ENCODE measurements at places on chromosomes 11 and 22. TPM values are rescaled to one million over a fixed set of nuclear protein-coding genes. Genes with fewer than 3 reads are reported as not detected.

- H3K27me3 ChIP-seq = no peaks in the 10 kb centered on the region
- no peaks in the 10 kb centered on the region for H3K4me1 ChIP-seq
- H3K36me3 ChIP-seq = no peaks in the 10 kb centered on the region
- H3K4me3 ChIP-seq = no peak overlapping the region
- DNase-seq = no peak
- H3K27ac ChIP-seq = no peak overlapping the region
These were observed 606.6 kb downstream of the TBC1D22A start for GRCh38 chr22:47369020-47369419.

GRCh38 chr11:57406337-57406904 is 16.0 kb upstream of the PRG2 start:
- DNase-seq = no peak
- H3K4me1 ChIP-seq = peaks cover 9% of the 10 kb centered on the region
- H3K36me3 ChIP-seq = no peaks in the 10 kb centered on the region
- H3K27ac ChIP-seq = peak overlapping the region; percentile 46

GRCh38 chr11:117121176-117121575 is 22.9 kb upstream of the PAFAH1B2 start:
- no peak overlapping the region for H3K4me3 ChIP-seq
- no peaks in the 10 kb centered on the region for H3K4me1 ChIP-seq
- H3K36me3 ChIP-seq = no peaks in the 10 kb centered on the region
- no peak for DNase-seq
- H3K27me3 ChIP-seq = no peaks in the 10 kb centered on the region

The NXPE4 gene
- total RNA-seq = not detected

The XBP1 gene
- total RNA-seq = 403 TPM

DNA sequence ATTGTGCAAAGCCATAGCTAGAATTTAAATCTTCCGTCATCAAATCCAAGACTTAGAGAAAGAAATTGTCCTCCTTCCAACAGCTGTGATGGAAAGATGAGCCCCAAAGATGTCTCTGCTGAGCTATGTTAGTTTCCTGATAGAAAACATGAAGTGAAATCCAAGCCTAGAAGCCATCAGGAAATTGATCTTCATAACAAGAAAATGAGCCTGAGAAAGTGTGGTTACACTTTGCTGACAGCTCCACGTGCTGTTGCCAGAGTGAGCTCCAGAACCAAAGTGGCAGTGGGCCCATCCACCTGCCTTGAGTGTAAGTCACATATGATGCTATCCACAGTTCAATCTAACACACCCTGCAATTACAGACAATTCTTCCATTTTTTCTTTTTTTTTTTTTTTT is 58.0 kb upstream of the UBASH3B start:
- no peaks in the 10 kb centered on the region for H3K4me1 ChIP-seq
- no peaks in the 10 kb centered on the region for H3K36me3 ChIP-seq
- no peak for DNase-seq
- no peak overlapping the region for H3K4me3 ChIP-seq

The SHISAL1 gene
- not detected for total RNA-seq

GRCh38 chr11:58497951-58498350 is 10.0 kb downstream of the OR5B21 start:
- no peaks in the 10 kb centered on the region for H3K36me3 ChIP-seq
- no peak overlapping the region for H3K4me3 ChIP-seq
- H3K27ac ChIP-seq = no peak overlapping the region

GRCh38 chr11:130223291-130223971 is 63.8 kb downstream of the ST14 start:
- no peak overlapping the region for H3K27ac ChIP-seq
- H3K27me3 ChIP-seq = no peaks in the 10 kb centered on the region
- H3K4me3 ChIP-seq = no peak overlapping the region
- no peak for DNase-seq
- H3K4me1 ChIP-seq = no peaks in the 10 kb centered on the region

The RBFOX2 gene
- total RNA-seq = 27.8 TPM

DNA sequence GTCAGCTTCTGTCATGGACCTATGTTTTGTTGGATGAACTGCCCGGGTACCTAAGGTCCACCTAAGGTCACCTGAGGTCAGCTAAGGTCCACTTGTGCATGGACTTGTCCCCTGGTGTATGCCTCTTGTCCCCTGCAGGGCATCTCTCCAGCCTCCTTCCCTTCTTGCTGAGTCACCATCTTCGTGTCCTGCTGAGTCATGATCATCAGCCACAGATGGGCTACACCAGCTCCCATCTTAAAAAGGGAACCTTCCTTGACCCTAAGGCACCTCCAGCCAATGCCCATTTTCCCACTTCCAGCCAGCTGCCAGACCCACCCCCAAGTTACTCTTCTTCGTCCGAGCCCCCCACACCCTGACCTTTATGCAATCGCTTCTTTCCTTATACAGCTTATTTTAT is 544.9 kb downstream of the TBC1D22A start:
- DNase-seq = no peak
- no peaks in the 10 kb centered on the region for H3K36me3 ChIP-seq
- no peaks in the 10 kb centered on the region for H3K27me3 ChIP-seq
- H3K4me1 ChIP-seq = no peaks in the 10 kb centered on the region

- DNase-seq = peak; percentile 38
- no peaks in the 10 kb centered on the region for H3K27me3 ChIP-seq
These were observed 2.2 kb downstream of the UBXN1 start for GRCh38 chr11:62676698-62677097.

DNA sequence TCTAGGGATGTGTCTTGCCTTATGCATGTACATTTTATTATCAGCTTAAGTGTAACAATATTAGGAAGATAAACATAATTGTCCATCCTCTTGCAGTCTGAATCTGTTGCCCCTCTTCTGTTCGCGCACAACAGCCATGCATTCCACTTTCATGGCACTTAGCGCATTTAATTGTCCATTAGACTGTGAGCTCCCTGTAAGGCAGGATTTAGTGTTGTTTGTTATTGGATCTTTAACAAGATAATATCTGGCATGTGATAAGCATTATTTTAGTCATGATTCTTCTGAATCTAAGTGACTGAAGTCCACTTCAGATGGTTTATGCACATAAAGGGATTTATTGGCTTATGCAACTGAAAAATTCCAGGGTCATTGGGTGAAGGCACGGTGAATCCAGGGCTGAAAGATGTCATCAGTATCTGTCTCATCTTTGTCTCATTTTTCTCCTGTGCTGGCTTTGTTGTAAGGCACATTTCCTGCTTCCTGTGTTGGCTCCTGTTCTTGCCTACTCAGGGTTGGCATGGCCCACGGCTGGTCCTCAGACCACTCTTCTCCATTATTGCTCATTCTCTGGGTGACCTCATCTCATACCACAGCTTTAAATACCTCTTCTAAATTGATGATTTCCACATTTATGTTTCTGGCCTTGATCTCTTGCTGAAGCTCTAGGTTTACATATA is 37.6 kb downstream of the ATXN10 start:
- no peak for DNase-seq
- H3K27me3 ChIP-seq = no peaks in the 10 kb centered on the region
- no peak overlapping the region for H3K27ac ChIP-seq
- no peak overlapping the region for H3K4me3 ChIP-seq
- peaks cover 38% of the 10 kb centered on the region for H3K4me1 ChIP-seq
- H3K36me3 ChIP-seq = peaks cover 5% of the 10 kb centered on the region

The TMEM86A gene
- total RNA-seq = 2.4 TPM

GRCh38 chr11:18540207-18541009 is 13.7 kb upstream of the TSG101 start:
- no peak for DNase-seq
- no peaks in the 10 kb centered on the region for H3K27me3 ChIP-seq
- no peaks in the 10 kb centered on the region for H3K4me1 ChIP-seq
- no peaks in the 10 kb centered on the region for H3K36me3 ChIP-seq
- no peak overlapping the region for H3K4me3 ChIP-seq
- no peak overlapping the region for H3K27ac ChIP-seq

The YPEL1 gene
- 42.1 TPM for total RNA-seq

The OR8G5 gene
- total RNA-seq = not detected

DNA sequence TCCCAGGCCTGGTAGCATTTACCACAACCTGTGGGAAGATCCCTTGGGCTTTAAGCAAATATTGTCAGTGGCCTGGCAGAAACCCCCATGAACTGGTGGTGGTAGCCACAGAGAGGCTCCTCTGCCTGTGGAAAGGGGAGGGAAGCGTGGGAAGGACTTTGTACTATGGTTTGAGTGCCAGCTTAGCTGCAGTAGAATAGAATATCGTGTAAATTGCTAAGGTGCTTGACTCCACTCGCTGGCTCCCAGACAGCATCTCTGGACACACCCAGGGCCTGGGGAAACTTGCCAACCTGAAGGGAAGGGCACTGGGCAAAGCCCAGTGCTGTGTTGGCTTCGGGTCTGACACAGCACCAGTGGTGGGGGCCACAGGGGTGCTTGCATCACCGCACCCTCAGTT is 52.6 kb downstream of the XRRA1 start:
- H3K36me3 ChIP-seq = no peaks in the 10 kb centered on the region
- H3K4me3 ChIP-seq = no peak overlapping the region
- H3K27me3 ChIP-seq = no peaks in the 10 kb centered on the region
- no peak for DNase-seq
- H3K27ac ChIP-seq = no peak overlapping the region

DNA sequence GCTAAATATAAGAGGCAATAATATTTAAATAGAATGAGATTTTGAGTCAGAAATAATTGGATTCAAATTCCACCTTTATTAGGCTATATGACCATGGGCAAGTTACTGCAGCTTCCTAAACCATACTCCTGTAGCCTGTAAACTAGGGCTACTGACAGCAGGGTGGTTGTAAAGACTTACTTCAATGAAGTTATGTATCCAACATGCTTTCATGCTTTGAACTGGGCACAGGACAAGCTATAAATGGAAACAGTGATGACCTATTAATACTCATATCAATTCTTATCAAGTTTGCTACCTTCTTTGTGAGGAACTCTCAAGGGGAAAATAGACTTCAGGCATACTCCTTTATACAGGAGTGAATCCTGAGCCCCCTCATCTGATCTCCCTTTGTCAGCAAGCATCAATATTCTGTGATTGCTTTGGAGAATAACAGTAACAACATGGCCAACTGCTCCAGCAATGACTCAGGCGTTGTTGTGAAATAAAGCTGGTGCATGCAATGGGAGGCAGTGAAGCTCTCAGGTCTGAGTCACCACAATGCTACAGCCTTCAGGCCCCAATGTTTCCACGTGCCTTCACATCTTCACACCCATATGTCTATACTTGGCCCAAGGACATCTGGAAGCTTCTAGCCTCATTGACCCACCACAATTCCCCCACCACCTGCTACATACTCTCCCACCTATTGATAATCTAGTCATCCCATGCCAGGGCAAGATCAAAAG is 102.5 kb downstream of the KCNA4 start:
- no peak overlapping the region for H3K4me3 ChIP-seq
- H3K27me3 ChIP-seq = no peaks in the 10 kb centered on the region
- H3K4me1 ChIP-seq = no peaks in the 10 kb centered on the region

The CELSR1 gene
- 0.27 TPM for total RNA-seq

DNA sequence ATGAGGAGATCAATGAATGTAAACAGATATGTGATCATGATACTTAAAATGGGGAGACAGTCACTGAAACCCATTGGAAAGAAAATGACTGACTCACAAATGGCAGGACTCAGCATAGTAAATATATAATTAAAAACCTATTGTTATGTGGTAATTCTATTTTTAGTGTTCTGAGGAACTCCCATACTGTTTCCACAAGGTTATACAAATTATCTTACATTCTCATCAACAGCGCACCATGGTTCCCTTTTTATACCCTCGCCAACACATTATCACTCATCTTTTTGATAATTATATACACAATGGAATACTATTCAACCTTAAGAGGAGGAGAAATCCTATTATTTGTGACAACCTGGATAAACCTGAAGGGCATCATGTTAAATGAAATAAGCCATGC is 17.1 kb downstream of the OR5B21 start:
- no peak overlapping the region for H3K4me3 ChIP-seq
- no peaks in the 10 kb centered on the region for H3K27me3 ChIP-seq
- H3K27ac ChIP-seq = no peak overlapping the region
- H3K36me3 ChIP-seq = no peaks in the 10 kb centered on the region

The TYR gene
- total RNA-seq = not detected

DNA sequence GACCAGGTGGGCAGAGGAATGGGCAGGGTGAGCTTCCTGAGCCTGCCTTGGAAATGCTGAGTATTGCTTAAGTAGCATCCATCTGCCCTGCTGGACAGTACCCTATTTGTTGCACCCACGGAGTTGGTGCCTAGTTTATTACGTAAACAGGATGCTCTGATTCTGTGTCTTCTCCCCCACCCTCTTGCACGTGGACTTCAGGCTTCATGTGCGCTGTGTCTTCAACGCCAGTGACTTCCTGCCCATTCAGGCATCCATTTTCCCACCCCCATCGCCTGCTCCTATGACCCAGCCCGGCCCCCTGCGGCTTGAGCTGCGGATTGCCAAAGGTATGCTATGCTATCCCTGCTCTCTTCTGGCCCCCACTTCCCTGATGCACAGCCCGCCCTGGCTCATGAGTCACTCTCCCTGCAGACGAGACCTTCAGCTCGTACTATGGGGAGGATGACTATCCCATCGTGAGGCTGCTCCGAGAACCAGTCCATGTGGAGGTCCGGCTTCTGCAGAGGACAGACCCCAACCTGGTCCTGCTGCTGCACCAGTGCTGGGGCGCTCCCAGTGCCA is 5.7 kb downstream of the ZP1 start:
- DNase-seq = no peak
- H3K36me3 ChIP-seq = no peaks in the 10 kb centered on the region
- H3K4me3 ChIP-seq = no peak overlapping the region
- no peak overlapping the region for H3K27ac ChIP-seq
- H3K4me1 ChIP-seq = peaks cover 59% of the 10 kb centered on the region
- H3K27me3 ChIP-seq = no peaks in the 10 kb centered on the region

DNA sequence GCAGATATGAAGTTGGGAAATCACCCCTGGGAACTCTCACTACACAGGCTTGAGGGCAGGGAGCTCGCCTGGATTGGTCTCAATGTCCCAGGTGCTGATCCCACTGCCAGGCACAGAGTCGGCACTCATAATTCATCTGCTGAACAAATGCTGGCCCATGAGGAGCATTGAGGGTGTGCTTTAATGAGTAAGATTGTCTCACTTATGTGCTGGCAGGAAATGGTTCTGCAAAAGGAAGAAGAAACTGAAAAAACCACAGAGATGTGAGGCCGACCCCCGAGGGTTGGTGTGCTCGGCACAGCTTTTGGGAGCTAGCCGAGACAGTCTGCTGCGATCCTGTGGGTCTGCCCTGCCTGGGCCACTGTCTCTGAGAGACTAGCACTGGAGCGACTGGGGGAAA is 9.4 kb downstream of the PLAAT2 start:
- no peak overlapping the region for H3K27ac ChIP-seq
- H3K36me3 ChIP-seq = no peaks in the 10 kb centered on the region
- H3K27me3 ChIP-seq = no peaks in the 10 kb centered on the region

The ARAP1 gene
- 25.6 TPM for total RNA-seq

Measured in gastrocnemius medialis (tissue), 4 donors.